ENCODE measurements at places on chromosomes 4 and X.

DNA sequence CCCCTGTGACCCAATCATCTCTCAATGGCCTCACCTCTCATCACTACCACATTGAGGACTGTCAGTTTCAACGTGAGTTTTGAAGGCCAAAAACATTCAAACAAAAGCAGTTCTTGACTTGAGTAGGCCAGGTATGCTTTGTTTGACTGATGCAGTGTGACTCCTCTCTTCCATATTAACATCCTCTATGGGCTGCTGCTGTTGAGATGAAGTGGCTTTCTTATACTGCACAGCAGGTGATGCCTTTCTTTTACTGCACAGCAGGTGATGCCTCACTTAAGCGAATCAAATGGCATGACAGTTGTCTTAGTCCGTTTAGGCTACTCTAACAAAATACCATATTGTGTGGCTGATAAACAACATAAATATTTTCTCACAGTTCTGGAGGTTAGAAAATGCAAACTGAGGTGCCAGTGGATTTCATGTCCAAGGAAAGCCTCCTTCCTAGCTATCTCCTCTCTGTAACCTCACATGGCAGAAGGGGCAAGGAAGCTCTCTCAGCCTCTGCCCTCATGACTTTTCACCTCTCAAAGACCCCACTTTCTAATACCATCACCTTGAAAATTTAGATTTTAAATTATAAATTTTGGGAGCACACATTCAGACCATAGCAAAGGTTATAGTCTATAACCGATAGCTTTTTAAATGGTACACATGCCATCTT lies 2267.9 kb upstream of the AGA start:
- no peak for DNase-seq

- no peak for DNase-seq
Measured at GRCh38 chr4:150573534-150573933, 8.4 kb upstream of the MAB21L2 start.

DNA sequence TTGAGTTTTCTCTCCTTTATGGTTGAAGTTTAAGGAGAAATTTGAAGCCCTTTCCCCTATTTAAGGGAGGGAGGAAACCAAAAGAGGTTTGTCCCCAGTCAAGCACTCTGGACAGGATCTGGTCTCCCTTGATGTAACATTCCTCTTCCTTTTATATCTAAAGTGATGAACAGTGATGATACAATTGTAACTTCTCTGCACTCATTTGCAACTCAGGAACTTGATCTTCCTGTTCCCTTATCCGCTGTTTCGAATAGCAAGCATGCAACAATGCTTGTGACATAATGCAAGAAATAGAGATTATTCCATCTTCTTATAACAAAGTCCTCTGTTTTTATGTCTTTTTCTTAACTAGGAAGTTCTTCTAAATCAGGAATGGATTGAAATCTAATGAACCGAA lies 18.3 kb downstream of the ALPK1 start:
- DNase-seq: no peak

DNA sequence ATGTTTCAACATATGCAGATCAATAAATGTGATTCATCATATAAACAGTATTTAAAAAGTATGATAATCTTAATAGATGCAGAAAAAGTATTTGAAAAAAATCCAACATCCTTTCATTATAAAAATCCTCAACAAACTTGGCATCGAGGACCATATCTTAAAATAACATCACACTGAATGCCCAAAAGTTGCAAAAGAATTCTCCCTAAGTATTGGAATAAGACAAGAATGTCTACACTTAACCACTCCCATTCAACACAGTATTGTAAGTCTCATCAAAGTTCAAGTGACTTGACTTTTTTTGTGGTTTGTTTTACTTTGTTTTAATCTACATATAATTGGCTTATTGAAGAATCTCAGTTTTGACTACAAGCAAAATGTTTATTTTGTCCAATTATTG lies 779.0 kb upstream of the SLIT2 start:
- DNase-seq: no peak

All from HCT116 (cell line).